ENCODE measurements at places on chromosomes 2 and 18.

DNA sequence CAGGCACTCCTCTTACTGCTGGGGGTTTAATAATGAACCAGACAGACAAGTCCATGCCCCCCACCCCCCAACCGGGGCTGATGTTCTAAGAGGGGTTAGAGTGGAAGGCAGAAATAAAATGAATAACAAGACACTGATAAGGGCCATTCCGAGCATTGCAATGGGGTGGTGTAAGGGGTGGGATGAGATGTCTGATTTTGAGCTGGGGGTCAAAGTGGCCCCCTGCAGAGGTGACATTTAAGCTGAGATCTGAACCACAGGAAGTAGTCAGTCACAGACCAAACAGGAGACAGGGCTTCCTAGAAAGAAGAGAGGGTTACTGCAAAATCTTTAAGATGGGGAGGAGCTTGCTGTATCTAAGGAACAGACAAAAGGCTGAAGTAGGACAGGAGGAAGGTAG is 180.6 kb upstream of the SH3BP4 start:
- no peak for DNase-seq

- no peak for DNase-seq
These were observed 111.3 kb downstream of the LRATD1 start for GRCh38 chr2:14743861-14744260.

DNA sequence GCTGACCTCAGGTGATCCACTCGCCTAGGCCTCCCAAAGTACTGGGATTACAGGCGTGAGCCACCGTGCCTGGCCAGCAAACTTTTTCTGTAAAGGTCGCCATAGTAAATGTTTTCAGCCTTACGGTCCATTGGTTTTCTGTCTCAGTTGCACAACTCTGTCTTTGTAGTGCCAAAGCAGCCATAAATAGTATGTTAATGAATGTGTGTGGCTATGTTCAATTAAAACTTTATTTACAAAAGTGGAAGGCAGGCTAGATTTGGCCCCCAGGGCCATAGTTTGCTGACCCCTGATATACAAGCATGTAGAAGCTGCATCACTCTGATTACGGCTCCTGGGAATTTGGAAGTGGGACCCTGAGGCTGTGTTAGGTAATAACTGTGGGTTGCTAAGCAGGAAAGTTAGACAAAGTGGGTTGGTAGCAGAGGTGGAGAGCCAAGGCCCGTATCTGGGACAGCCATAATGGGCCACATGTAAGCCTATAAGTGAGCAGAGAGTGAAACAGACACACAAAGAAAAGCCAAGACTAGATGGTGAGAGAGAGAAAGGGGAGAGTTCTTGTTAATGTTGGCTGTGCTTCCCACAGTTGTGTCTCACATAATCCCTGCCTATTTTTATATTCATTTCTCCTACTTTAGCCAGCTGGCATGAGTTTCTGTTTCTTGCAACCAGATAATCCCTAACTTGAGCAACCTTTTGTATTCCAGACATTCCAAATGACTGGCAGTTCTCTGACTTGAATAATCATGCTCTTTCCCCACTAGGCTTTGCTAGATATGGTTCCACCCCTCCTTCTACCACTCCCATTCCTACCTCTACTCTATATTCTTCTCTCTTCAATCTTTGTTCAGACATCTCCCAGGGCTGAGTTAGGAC is 223.3 kb upstream of the STON1 start:
- no peak for DNase-seq

GRCh38 chr2:153106802-153107477 is 371.6 kb downstream of the RPRM start:
- no peak for DNase-seq

- no peak for DNase-seq
These were observed 142.7 kb upstream of the KLHL14 start for GRCh38 chr18:32915516-32915915.

DNA sequence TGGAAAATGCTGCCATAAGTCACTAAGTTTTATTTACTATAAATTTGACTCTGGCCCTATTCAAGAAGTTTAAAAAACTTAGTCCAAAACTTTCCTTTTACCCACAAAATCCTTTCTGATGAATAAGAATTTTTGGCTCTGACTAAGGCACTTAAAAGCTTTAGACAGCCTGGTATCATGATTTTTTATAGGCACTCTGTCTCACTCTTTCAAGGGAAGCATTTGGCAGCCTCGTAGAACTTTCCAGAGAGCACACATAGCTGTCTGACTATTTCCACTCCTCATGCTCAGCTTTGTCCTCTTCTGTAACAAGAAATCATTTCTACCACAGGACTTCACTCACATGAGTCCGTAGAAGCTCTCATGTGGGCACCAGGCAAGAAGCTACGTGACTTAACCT is 32.3 kb upstream of the XDH start:
- no peak for DNase-seq

DNA sequence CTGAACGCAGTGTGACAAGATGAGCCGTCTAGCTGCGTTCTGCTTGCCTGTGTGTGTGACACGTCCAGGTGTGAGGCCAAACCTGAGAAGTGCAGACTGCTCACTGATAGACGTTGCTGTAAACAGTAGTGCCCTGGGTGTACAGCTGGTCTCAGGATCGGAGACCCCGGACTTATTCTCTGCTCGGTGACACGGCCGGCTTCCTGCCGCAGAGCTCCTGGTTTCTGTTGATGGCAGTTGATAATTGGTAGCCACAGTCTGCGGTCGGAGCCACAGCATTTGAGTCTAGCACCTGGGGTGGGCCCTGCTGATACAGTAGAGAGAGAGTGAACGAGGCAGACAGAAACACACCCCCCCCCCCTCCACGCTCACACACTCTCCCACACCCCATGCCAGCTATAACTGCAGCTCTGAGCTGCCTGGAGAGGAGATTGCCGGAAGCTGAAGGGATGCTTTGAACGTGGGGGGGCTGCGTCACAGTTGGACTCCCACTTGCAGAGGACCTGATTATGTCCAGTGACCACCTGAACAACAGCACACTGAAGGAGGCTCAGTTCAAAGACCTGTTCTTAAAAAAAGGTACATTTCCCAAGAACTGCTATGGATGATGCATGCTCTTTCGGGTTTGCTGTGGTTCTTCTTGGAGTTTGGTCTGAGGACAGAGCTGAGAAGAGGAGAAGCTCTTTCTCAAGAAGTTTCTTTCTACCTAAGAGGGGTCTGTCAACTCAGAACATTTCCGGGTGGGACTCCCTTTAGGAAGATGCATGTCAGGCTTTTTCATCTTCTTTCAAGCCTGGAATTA is 114.0 kb downstream of the FAM210A start:
- DNase-seq: no peak

GRCh38 chr18:74796841-74797576 is 199.3 kb downstream of the ZNF407 start:
- no peak for DNase-seq
